Tibial nerve (tissue), 4 donors: ENCODE measurements at places on chromosomes 11 and 22.

DNA sequence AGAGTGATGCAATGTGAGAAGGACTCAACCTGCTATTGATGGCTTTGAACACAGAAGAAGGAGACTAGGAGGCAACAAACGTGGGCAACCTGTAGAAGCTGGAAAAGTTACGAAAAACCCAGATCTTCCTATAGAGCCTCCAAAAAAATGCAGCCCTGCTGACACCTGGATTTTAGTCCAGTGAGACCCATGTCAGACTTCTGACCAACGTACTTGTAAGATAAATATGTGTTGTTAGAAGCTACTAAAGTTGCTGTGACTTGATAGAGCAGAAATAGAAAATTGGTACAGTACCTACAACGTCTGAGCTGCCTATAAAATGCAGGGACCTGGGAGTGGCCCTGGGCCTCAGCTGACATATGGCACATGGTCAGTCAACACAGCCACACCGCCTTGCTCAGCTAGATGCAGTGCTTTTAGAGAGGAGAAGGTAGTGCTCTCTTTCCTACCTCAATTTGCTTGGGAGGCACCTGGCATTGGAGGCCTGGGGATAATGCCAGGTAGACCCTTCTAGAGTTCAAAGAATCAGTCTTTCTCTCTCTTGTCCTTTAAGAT is 97.4 kb downstream of the ARL14EP start:
- no peak for DNase-seq

GRCh38 chr22:40107244-40107643 is 70.5 kb upstream of the TNRC6B start:
- DNase-seq: no peak

- no peak for DNase-seq
Observed at GRCh38 chr22:25827415-25827814, 85.4 kb downstream of the MYO18B start.

GRCh38 chr11:62105667-62106191 is 18.1 kb upstream of the INCENP start:
- DNase-seq: no peak

DNA sequence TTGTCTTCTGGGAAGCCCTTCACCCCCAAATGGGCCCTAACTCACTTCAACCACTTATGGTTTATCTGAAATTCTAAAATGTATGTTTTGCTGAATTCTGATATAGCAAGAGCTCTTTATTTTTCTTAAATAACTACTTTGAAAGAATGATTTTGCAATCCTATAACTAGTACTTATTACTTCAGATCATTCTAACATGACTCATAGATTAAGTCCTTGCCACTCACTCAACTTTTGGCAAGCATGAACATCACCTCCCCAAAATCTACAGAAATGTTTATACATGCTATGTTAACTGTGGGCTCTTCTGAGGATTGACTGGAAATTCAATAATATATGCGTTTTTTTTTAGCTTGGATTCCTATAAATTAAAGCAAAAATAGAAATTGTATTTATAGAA is 367.4 kb upstream of the FAT3 start:
- DNase-seq: no peak

- DNase-seq: no peak
Observed at GRCh38 chr11:34909415-34909814, 6.8 kb downstream of the APIP start.

- DNase-seq: no peak
Observed at GRCh38 chr11:46769636-46770221, 50.7 kb downstream of the F2 start.

- DNase-seq: peak; percentile 84
Observed at GRCh38 chr11:2945031-2945756, 16.0 kb upstream of the PHLDA2 start.

- DNase-seq: no peak
Observed at GRCh38 chr11:85725510-85726258, 39.7 kb upstream of the CCDC89 start.

DNA sequence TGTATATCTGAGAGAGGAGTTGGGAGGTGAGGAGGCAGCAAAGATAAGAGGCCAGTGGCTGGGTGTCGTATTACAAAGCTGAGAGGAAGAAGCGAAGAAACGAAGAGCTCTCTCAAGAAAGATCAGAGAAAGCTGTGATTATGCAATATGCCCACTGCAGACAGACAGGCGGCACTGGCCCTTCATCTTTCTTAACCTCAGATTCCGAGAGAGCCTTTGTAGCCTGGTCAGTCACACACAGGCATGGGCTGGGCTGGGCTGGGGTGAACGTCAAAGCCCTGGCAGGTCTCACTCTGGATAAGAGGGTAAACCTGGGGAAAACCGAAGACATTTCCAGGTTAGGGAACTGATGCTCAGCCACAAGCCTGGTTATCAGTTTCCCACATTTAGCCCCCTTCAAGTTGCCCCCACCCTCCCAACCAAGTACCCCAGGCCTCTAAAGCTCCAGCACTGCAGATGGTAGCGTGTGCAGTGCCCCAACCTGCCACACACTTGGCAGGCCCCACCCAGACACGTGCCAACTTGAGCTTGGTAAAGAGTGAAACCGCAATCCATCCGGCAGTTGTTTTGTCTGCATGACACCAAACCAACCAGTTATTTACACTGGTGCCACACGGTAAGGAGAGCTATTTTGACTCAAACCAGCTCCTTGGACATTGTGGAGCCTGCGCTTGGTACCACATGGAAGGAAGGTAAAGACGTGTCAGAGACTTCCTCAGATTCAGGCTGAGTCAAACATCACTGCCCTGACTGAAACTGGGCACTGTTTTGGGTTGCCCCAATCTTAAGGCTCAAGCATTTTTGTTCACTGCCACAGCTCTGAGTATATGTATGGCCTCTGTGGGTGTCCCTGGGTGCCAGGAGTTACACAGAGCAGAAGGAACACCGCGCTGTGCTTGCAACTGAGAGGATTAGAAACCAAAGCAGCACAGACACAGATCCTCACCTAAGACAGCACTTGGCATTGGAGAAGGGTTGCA is 135.9 kb downstream of the FDX1 start:
- DNase-seq: no peak

GRCh38 chr22:43298062-43298801 is 44.9 kb downstream of the SCUBE1 start:
- DNase-seq: peak; percentile 49

GRCh38 chr11:21931436-21932101 is 261.3 kb upstream of the ANO5 start:
- no peak for DNase-seq

GRCh38 chr11:1131033-1131911 is 26.5 kb upstream of the MUC5AC start:
- no peak for DNase-seq

GRCh38 chr11:120525261-120526171 is 14.0 kb downstream of the GRIK4 start:
- no peak for DNase-seq

DNA sequence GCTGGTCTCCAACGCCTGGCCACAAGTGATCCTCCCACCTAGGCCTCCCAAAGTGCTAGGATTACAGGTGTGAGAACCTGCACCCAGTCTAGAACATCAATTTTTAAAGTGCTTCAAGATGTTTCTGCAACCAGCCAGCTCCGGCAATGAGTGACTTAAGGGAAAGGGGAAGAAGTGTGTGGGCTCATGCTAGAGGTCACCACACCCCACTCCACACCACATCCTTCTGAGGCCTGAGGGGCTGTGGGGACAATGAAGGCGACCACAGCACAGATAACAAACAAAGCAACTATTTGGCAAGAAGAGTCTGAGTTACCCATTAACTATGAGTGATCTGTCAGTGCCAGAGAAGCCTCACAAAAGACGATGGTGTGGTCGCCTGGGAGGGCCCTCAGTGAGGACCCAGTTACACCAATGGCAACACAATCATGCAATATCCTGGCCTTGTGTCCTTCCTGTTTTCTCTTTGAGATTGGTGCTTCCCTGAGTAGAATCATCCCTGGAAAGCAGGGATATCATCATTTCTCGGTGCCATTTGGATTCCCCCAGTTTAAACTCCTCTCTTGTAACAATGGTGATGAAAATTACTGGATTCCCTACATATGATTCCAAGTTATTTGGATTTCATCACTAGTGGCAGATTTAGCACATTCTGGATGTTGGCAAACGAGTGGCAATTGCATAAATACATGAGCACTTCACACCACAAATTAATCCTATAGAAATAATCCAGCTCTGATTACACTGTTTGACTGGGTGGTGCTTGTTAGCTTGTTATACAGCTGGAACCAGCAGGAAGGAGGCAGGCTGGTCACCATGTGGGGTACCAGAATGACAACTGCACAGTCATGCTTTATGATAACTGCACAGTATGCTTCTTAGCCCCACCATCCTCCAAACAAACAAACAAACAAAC is 18.4 kb downstream of the ABTB2 start:
- DNase-seq: no peak

DNA sequence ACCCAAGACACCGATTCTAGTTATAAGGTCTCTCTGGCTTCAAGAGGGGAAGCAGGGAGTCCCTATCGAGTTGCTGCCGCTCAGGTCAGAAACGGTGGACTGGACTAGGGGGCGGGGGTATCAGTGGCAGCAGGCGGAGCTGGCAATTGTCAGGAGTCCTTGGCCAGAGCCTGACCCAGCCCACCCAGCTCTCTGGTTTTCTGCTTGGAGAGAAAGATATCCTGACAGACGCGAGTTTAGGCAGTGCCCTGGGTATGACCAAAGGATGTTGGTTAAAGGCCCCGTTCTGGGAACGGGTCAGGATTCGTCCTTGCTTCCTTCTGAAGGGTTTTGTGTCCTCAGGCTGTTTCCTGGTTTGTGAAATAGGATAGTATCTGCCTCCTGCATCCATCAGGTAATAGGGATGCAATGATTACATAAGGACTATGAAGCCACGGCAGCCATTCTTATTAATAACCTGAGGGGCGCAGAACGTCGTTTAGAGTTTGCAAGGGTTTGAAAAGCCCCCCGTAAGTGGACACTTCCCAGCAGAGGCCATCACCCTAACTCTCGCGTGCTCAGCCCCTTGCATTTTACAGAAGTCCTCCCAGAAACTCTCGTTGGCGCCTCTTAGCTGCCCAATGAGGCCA is 700 bp upstream of the DEPDC5 start:
- no peak for DNase-seq

- no peak for DNase-seq
Observed at GRCh38 chr11:73270016-73270854, 1.9 kb upstream of the P2RY6 start.

- DNase-seq: no peak
Observed at GRCh38 chr11:129951201-129951865, 51.3 kb downstream of the PRDM10 start.

GRCh38 chr11:43217849-43218248 is 93.9 kb upstream of the API5 start:
- no peak for DNase-seq

DNA sequence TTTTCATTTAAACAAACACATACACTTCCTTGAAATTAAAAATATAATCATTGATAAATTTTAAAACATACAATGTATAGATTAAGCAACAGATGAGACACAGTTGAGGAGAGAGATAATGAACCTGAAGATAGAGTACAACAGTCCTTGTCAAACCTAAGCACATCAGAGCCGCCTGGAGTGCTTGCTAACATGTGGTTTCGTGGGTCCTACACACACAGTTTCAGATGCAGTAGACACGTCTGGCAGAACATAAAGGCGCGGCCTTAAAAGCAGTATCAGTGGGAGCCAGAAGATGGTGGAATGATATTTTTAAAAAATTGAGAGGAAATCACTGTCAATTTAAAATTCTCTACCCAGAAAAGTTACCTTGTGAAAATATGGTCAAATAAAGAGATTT is 134.4 kb downstream of the MPPED1 start:
- DNase-seq: no peak

DNA sequence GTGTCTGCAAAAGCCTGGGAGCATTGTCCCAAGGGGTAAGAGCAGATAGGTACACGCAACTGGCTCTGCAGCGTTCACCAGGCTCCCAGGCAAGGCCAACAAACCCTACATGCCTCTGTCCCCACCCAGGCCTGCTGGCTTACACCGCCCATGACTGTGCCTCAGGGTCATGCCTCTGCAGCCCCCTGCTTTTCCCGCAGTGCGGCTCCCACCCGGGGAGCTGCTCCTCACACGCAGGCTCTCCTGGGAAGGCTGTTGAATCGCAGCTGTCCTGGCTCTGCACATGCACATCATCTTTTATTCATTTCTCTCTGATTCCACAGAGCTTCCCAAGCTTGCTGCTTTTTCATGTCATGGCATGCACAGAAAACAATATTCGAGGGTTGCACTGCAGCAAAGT is 29.2 kb upstream of the B3GAT1 start:
- no peak for DNase-seq
